Mesothelial cell of epicardium (in vitro differentiated cells): ENCODE measurements at places on chromosomes 11 and 22. TPM values are rescaled to one million over a fixed set of nuclear protein-coding genes. Genes with fewer than 3 reads are reported as not detected.

The SMCO4 gene
- total RNA-seq, result 6.8 to 8.4 TPM (median 6.8 TPM) in 3 replicates

The KCNE3 gene
- 4.3 to 5.1 TPM (median 5.0 TPM) in 3 replicates for total RNA-seq

DNA sequence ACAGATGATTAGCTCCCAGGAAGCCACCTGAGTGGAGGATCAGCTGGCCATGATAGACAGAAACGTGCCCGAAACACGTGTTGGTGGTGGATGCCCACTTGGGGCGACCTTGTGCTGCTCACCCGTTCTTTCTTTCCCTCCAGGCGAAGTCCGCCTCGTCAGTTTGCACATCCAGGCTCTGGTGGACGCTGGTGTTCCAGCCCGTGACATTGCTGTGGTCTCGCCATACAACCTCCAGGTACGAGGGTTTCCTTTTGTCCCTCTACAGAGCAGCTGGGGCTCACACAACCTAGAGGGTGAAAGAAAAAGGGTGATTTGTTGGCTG is 30.6 kb downstream of the IGHMBP2 start:
- H3K4me3 ChIP-seq, result no peak overlapping the region
- H3K4me1 ChIP-seq, result no peaks in the 10 kb centered on the region
- H3K27ac ChIP-seq, result no peak overlapping the region
- H3K36me3 ChIP-seq, result peaks cover 19% of the 10 kb centered on the region
- no peak for DNase-seq

The OR5AK2 gene
- total RNA-seq, result not detected in 3 replicates

DNA sequence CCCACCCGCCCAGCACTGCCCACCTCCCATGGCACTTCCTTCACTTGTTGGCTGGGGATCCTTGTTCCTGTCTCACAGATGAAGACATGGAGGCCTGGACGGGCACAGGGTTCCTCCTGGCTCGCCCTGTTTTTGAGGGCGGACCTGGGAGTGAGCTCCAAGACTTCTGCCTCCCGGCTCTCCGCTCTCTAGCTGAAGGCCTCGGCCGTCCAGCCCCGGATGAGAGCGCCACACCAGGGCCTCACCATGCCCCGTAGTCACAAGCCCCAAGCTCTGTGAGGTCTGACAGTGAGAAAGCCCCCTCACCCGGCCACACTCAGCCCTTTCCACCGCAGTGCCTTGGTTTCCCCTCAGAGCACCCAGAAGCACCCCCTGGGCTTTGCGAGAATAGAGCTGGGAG is 9.1 kb downstream of the TPCN2 start:
- peaks cover 5% of the 10 kb centered on the region for H3K36me3 ChIP-seq
- no peak overlapping the region for H3K27ac ChIP-seq
